ENCODE measurements at places on chromosomes 7 and 10.

GRCh38 chr7:38795593-38795992 lies 113.4 kb downstream of the VPS41 start:
- DNase-seq: no peak

- DNase-seq: no peak
Observed at GRCh38 chr7:95052566-95053094, 145.2 kb downstream of the PPP1R9A start.

GRCh38 chr10:121833387-121833786 lies 94.4 kb downstream of the ATE1 start:
- no peak for DNase-seq

DNA sequence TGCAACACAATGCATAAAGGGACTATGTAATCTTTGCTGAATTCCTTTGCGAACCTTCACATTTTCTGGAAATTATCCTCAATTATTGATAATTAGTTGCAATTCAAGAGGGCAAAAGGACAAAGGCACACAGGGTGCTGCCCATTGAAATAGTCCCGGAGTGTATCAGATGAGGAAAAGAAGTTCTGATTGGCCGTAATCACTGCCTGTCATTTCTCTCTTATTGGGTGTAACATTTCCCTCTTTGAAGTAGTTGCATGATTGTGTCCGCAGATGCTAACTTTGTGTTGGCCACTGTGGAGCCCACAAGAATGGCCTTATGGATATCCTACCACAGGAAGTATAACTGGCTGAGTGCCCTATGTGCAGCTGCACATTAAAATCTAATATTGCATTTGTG lies 35.1 kb upstream of the TAS2R16 start:
- no peak for DNase-seq

DNA sequence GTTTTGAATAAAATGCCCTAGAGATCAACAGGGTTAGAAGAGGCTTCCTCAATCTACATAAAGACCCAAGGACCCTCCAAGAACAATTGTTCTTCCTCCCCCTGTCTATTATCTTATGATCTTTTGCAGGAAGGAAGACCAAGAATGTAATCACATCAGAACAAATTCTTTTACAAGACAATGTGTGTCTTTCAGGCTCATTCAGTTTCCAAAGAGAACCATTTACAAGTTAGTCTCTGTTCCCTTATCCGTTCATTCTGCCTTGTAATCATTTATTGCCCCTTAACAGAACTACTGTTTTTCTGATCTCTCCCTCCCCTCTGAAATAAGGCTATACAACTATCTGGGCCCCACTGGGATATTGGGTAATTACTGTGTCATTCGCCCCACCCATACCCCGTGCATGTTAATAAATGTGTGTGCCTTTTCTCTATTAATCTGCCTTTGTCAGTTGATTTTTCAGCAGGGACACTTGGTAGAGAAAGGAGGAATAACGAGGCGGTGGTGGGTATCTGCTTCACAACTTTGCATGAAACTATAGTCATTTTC lies 5.7 kb upstream of the MKRN1 start:
- no peak for DNase-seq

DNA sequence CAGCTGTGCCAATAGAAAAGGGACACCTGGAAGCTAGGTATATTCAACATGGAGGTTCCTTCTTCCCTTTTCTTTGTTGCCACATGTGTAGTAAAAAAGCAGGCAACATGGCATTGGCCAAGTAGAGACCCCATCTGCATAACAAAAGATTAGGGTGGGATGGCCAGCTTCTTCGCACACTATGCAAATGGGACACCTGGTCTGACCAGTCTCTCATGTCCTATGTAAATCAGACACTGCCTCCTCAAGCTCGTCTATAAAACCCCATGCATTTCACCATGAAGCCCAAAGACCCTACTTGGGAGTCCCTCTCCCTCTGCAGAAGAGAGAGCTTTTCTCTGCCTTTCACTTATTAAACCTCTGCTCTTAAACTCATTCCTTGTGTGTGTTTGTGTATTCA lies 53.9 kb downstream of the MYL10 start:
- DNase-seq: no peak

DNA sequence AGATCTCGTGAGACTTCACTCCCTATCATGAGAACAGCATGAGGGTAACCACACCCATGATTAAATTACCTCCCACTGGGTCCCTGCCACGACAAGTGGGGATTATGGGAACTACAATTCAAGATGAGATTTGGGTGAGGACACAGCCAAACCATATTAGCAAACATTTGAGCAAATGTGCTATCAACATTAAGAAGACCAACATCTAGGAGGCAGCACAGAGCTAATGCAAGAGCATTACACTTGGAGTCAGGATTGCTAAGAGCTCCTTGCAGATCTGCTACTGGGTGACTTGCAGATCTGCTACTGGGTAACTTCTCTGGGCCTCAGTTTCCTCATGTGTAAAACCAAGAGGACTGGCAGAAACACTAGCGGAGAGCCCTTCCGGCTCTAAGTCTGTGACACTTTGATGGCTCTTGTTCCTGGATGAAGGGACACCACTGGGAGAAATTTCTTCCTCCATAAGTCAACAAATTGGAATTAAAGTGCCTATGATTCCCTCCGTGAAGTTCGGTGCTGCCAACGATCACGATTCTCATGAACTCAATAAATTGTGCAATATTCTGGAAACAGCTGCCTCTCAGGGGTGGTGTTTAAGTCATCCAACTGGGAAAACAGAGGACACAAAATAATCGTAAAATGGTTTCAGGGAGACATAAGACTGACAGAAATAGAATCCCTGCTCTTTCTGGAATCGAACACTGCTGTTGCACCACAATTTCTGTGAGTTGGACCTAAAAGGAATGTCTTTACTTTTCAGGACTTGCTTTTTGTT lies 115.8 kb upstream of the ITGB1 start:
- no peak for DNase-seq

DNA sequence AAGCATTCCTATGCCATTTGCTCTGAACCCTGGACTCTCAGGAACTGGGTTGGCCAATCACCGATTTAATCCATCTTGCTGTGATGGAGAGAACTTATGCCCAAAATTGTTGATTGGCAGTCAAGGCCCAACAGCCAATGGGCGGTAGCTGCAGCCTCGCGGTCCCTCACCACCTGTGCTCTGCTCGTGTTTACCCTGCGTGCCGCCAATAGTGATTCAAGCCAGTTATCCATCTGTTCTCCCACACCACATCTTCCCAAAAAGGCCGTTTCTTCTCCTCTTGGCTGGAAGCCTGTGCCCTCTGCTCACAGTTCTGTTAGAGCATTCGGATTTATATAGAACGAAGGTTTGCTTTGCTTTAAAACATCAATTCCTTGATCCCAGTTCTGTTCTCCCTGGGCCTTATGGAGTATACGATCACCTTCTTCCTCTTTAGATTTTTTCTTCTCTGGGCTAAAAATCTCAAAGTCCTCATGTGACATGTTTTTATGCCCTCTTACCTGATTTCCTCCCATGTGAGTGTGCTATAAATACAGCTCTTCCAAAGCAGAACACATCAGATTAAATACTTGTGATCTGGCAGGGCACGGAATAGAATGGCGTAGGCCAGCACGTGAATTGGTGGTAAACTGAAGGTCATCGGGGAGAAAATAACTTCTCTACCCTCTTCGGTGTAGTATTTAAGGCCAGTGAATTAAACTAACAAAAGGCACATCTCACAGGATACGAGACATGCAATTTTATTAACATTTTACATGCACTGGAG lies 212.8 kb downstream of the NSUN6 start:
- no peak for DNase-seq

- DNase-seq: no peak
Observed at GRCh38 chr10:110073896-110074295, 66.1 kb downstream of the ADD3 start.

- peak; percentile 24 for DNase-seq
Observed at GRCh38 chr7:138853448-138853847, 55.5 kb upstream of the ATP6V0A4 start.

DNA sequence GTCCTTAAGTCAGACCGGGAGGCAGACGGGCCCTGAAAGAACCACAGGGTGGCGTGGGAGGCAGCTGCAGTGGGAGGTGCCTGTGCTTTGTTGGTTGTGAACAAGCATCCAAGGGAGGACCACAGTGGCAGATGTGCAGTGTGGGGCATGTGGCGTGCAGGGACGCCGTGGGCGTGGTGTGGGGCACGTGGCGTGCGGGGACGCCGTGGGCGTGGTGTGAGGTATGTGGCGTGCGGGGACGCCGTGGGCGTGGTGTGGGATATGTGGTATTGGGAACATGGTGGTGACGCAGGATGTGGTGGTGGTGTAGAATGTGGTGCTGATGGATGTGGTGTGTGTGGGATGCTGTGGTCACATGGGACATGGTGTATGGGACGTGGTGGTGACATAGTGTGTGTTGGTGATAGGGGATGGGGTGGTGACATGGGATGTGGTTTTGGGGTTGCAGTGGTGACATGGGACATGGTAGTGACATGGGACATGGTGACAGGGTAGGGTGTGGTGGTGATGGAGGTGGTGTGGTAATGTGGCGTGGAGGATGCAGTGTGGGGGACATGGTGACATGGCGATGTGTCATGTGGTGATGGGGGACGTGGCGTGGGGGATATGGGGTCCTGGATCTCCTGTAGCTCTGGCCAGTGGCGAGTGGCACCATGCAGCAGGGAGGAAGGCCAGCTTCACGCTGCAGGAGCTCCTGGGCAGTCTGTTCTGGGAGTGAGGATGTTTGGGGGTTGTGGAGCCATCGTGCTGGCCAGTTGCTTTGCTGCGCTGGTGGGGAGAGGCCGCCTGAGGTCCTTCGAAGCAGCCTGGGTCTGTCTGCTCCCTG lies 78.8 kb downstream of the INPP5A start:
- peak; percentile 33 for DNase-seq

- DNase-seq: no peak
Observed at GRCh38 chr10:29356931-29357330, 68.1 kb downstream of the LYZL1 start.

DNA sequence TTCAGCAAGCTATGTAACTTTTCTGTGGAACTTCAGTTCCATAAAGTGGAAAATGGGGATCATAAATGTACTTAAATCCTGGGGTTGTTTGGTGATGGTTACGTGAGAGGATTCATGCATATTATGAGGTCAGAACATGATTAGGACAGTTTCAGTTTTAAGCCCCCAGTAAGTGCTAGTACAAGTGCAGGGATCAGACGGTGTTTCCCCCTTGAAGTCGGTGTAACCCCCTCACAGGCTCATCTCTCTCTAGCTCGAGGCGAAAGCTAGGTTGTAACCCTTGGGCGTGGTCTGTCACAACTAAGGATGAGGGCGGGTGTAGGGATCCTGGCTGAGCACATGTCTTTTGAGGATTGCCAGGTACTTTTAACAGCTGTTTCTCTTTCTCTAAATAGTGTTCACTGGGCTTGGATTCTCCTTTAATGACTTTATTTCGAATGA lies 84.7 kb downstream of the SPAG6 start:
- DNase-seq: no peak

DNA sequence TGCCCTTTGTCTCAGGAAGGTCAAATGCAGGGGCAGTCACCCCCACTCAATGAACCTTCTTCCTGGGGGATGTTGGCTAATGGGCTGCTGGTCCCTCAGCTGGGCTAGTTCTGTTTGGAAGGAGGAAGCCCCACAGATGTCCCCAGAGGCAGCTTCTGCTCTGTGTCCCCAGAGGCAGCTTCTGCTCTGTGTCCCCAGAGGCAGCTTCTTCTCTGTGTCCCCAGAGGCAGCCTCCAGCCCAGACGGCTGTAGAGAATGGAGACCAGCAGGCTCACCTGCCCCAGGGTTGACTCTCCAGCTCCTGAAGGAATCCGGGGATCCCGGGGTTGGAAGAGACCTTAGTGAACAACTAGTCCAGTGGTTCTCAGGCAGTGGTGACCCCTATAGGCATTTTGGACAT lies 62.5 kb upstream of the LEP start:
- no peak for DNase-seq

- no peak for DNase-seq
Observed at GRCh38 chr10:69220507-69220906, 375 bp downstream of the HKDC1 start.

DNA sequence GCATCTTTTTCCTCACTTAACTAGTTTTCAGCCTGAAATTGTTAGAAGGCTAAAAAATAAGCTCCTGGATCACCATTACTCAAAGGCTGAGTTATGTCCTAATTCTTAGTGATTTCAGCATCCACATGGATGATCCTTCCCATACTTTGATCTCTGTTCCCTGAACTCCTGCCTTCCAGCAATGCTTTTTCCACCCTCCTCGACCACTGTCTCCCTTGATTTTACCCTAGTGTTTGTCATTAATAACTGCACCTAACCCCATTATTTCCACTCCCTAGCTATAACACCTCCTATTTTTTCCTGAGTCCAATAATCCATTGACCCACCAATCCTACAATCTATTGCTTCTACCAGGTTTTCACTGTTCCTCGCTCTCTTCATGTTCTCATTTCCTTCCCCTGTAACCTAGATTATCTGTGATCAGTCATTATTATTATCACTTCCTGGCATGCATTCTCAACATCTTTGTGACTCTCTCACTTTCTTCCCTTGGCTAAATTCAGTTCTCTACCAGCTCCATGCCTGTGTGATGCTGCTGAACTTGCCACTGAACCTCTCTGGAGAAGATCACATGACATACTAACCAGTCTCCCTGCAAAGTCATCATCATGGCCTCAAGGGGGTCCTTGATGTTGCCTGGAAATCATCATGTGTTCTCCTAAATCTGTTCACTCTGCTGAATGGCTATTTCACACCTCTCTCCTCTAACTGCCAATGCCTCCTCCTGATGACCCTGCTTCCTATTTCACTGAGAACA lies 6.5 kb upstream of the CALU start:
- no peak for DNase-seq

Measured in activated CD4-positive, alpha-beta T cell treated with anti-CD3 and anti-CD28 coated beads, Interleukin-2, Interleukin-4, amounts not matched to agents 100 ng/mL and 50 ng/mL, durations not matched to agents 16 hours and 8 hours (primary cell).